ENCODE measurements at places on chromosomes 16 and 17.

GRCh38 chr16:3157229-3158025 is 22.6 kb downstream of the ZNF213 start:
- no peak for DNase-seq

- peak; percentile 24 for DNase-seq
Measured at GRCh38 chr17:30336369-30337171, 2.7 kb upstream of the TMIGD1 start.

DNA sequence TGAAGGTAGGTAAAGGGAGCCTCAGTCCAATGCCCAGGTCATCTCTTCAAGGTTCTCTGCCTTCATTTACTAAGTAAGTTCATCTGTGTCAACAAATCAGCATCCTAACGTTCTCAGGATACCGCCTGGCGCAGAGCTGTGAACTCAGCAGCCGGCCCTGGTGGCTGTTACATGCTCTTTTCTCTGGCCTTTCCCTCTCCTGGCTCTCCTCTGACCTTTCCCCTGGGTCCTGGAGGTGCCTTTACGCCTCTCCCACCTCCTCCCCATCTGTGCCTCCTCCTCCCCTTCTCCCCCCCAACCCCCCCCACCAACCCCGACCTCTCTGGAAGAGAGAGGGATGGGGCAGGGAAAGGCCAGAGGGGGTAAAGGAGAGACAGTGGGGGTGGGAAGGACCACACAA is 19.5 kb downstream of the COTL1 start:
- no peak for DNase-seq

DNA sequence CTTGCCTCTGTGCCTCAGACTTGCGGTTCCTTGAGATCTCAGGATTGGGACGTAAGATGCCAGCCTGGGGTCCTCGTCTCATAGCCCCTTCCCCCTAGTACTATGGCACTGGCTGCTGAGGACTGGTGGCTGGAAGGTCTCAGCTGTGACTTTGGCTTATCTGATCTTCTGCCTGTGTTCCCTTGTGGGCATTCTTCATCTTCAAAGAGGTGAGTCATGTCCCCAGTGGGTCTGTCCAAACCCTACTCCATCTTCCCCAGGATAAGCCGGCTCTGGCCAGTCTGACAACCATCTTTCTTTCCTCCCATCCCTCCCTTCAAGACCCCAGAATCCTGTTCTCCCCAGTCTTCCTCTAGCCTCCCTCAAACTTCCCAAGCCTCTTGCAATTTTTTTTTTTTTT is 3.6 kb downstream of the CD19 start:
- no peak for DNase-seq

GRCh38 chr17:4010754-4011153 is 46.5 kb upstream of the ATP2A3 start:
- no peak for DNase-seq

DNA sequence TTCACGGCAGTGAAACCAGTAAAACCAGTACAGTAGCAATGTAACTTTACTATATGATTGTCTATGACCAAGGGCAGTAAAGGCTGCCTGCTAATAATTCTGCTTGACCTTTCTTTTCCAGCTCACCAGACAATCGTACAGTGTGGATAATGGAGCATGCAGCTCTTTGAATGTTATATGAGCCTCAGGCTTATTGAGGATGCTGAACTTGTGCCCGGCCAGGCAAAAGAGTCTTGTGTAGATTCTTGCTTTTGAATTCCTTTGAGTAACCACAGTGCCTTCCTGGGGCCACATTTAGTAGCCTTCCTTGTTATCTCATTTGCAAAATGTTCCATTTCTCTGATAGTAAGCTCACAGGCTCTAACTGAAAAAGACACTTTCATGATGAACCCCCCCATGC is 131.8 kb downstream of the CDH11 start:
- DNase-seq = no peak

DNA sequence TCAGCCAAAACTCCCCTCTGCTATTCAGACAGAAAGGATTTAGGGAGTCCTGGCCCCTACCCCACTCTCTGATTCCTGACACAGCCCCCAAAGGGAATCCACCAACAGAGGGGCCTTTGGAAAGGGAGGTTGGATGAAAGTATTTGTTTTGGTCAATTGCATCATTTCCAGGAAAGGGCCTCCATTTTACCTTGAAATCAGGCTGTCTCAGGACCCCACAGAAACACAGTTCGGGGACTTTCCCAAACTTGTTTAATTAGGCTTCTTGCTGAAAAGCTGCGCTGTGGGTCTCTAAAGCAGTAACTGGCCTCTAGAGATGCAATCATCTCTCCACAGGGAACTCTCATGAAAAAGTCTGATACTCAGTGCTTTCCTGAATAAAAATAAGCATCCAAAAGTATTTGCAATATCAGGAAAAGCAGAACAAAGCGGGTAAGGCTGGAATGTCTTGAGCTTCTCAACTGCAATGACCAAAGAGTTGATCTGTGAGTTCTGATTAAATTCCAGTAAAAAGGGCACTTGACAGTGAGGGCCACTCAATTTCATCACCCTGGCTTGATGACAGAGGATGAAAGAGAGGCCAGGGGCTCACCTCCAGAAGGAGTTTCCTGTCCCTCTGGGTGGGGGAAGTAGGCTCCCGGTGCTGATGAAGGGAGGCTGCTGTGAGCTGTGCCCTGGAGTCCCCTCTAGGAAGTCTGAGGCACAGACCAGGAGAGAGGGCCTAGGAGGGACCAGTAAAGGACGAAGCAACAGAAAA is 36.3 kb downstream of the LYRM9 start:
- DNase-seq = no peak

DNA sequence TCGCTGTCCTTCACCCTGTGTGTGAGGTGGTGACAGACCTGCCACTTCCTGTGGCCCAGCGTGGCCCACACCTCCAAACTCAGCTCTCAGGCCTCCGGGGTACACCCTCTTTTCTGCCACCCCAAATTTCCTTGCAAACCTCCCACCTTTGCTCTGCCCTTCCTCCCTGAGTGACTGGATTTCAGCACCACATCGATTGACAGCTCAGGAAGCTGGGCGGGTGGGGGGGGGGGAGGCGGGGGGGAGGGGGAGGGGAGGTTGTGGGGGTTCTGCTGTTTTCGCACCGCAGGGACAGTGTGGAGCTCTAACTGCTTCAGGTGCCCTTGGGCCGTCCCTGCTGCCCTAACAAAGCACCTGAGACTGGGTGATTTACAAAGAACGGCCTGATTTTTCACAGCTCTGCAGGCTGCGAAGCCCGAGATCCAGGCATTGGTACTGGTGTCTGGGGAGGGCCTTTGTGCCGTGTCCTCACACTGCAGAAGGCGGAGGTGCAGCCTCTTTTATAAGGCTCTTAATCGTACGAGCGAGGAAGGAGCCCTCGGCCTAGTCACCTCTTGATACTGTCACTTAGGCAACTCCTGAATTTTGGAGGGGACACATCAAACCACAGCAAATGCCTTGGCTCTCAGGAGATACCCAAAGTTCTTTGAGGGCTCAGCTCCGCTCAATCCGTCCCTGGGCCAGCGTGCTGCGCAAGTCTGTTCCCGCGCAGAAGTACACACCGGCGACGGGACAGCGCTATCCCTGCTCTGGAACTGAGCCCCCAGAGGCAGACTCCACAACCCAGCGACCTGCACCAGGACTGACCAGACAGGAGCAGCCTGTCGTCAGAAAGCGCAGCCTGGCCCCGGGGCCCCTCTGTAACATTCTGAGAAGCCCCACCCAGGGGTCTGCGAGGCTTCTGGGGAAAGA is 3.6 kb downstream of the NDUFAF8 start:
- no peak for DNase-seq

GRCh38 chr17:17824119-17824782 is 12.5 kb downstream of the SREBF1 start:
- DNase-seq = no peak

DNA sequence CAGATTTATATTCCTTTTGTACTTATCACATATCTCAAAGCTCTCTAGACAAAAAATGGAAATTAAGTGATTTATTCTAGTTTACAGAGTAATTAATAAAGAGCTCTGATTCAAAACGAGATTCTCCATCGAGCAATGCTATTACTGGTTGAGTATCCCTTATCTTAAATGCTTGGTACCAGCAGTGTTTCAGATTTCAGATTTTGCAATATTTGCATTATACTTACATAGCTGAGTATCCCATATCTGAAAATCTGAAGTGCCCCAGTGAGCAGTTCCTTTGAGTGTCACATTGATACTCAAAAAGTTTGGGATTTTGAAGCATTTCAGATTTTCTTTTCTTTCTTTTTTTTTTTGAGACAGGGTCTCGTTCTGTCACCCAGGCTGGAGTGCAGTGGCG is 57.4 kb upstream of the STAC2 start:
- DNase-seq = no peak

GRCh38 chr16:56354746-56355145 is 70.6 kb downstream of the AMFR start:
- DNase-seq = no peak

- DNase-seq = no peak
Measured at GRCh38 chr16:7303660-7304200, 28.9 kb upstream of the RBFOX1 start.

- DNase-seq = no peak
Measured at GRCh38 chr16:1066584-1067172, 5.9 kb upstream of the SSTR5 start.

DNA sequence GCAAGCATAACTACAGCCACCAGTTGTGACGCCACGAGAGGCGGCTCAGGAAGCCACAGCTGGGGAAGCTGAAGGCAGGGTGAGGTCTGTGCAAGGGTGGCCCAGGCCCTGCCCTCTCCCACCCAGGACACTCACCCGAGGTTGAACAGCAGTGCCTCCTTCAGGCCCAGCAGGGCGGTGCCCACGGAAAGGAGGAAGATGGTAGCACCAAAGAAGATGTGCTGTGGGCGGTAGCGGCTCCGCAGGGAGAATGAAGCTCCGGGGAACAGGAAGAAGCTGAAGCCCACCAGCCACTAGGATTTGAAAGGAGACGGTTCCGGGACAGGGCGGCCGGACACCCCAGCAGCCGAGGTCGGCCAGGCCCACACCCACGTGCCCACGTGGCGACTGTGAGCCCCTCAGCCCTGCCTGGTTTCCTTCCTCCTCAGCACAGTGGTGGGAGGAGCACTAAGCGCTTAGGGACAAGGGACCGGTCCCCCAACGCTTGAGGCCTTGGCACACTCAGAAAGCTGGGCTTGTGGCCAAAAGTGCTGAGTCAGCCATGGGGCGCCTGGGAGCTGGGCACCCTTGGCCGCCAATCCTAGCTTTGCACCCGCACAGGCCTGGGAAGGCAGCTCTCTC is 11.0 kb downstream of the CYB561 start:
- no peak for DNase-seq

DNA sequence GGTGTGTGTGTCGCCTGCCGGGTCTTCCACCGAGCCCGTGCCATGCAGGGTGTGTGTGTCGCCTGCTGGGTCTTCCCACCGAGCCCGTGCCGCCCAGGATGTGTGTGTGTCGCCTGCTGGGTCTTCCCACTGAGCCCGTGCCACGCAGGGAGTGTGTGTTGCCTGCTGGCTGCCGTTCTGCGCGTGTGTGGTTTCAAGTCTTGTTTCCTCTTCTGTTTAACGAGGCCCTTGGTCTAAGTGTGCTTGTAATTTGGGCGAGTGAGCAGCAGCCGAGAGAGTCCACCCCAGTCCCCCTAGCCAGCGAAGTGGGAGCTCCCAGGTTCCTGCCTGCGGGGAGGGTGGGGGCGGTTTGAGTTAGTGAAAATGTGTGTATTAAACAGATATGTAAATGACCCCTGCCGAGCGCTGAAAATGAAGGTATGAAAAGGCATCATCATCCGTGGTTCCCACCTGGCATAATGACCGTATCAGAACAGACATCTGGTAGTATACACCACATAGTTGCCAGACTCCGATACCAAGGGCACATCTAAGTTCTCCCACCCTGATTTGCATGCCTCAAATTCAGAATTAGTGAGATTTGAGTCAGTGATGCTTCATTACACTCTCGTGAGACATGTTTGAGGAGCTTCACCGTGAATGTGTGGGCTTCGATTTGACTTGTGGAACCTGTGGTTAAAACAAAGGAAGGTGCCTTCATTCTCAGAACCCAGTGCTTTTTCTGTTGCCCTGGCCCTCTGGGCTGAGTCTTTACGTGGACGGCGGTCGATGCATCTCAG is 114.5 kb upstream of the CHMP6 start:
- no peak for DNase-seq

GRCh38 chr16:49581630-49582298 is 208.2 kb downstream of the C16orf78 start:
- DNase-seq = no peak

DNA sequence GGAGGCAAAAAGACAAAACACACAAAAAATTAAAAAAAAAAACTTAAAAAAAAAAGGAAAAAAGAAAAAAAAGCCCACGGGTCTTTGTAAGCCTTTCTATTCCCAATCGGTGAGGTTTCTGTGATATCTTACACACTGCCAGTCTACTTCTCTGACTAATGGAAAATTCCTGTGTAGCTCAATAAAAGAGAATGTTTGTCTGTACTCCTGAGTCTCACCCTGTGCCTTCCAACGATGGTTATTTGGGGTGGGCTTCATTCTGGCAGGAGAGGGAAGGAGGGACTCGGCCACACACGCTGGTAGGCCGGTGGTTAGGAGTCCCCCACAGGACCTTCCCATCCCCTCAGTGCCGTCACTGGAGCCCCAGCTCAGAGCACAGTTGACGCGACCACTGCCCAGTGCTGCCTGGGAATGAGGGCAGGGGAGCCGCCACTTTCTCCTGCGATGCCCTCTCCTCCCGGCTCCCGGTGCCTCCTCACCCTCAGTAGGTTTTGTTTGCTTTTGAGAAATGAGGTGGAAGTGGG is 68.0 kb downstream of the AMFR start:
- no peak for DNase-seq

DNA sequence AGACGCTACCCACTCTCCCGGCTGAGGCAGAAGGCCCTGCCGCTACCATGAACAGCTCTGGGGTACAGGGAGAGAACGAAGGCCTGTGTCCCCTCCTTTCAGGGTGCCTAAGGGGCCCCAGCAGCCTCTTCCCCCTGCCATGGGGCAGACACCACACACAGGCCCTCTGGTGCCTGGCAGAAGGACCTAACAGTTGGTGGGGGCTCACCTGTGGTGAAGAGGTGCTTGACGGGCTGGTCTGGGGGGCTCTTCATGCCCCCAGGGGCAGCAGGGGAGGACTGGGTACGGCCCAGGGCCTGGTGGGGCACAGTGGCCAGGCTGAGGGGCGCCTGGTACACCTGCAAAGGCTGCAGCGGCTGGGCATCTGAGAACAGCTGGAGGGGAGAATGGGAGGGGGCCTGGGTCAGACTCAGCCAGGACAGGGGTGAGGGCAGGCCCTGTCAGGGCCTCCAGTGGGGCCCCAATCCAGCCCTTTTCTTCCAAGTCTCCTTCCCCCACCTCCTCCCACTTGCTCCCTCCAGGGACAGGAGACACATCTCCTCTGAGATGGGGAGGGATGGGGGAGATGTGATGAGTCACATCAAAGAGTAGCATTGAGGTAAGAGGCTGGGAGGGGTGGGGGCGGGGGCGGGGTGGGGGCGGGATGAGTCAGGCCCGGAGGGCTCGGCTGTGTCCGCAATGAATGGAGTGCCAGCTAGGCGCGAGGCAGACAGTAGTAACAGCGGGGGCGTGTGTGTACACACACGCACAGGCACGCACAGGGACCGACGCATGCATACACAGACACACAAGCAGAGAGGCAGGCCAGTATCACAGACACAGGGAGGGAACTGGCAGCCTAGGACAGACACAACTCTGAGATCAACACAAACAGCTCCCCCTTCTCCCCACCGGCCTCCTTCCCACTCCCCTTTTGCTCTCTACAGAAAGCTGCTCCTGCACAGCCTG is 16.1 kb downstream of the G6PC3 start:
- peak; percentile 6 for DNase-seq

- no peak for DNase-seq
Measured at GRCh38 chr17:30995347-30995746, 24.5 kb downstream of the RNF135 start.

Data from stimulated activated CD4-positive, alpha-beta T cell treated with anti-CD3 and anti-CD28 coated beads, Interleukin-1b, Interleukin-23, amount 100 ng/mL, for 1 hour (primary cell).